ENCODE measurements at places on chromosomes 7 and 10. TPM values are rescaled to one million over a fixed set of nuclear protein-coding genes. Genes with fewer than 3 reads are reported as not detected.

The ARL5B gene
- 16.4 TPM for total RNA-seq

The HGF gene
- total RNA-seq: 4.0 TPM

The GPRIN2 gene
- not detected for total RNA-seq

The LUC7L2 gene
- total RNA-seq: 54.2 TPM

The UNCX gene
- total RNA-seq: not detected

The GATAD1 gene
- 18.0 TPM for total RNA-seq

The NME8 gene
- total RNA-seq: not detected

The ANKRD61 gene
- total RNA-seq: 0.09 TPM

The SFTPA1 gene
- not detected for total RNA-seq

The CCDC3 gene
- 2.2 TPM for total RNA-seq

The HOXA11 gene
- 0.09 TPM for total RNA-seq

The CHN2 gene
- total RNA-seq: under 0.01 TPM

The ABCC2 gene
- total RNA-seq: 1.0 TPM

The EEPD1 gene
- 0.54 TPM for total RNA-seq

The OR9A2 gene
- not detected for total RNA-seq

The CHRM2 gene
- total RNA-seq: not detected

The PKD1L1 gene
- total RNA-seq: 0.90 TPM

The BHLHA15 gene
- 0.09 TPM for total RNA-seq

The RELN gene
- 1.9 TPM for total RNA-seq

The KIF5B gene
- total RNA-seq: 143 TPM

The ZSCAN21 gene
- 6.8 TPM for total RNA-seq

The NUTM2A gene
- 0.19 TPM for total RNA-seq

The GRID1 gene
- total RNA-seq: 0.09 TPM

The KRIT1 gene
- total RNA-seq: 37.2 TPM

The SORBS1 gene
- 0.54 TPM for total RNA-seq

The EGFR gene
- total RNA-seq: 1.5 TPM

The NPC1L1 gene
- not detected for total RNA-seq

The UNC5B gene
- total RNA-seq: 23.7 TPM

The TMEM176A gene
- not detected for total RNA-seq

The HOXA5 gene
- 5.9 TPM for total RNA-seq

The CISD1 gene
- total RNA-seq: 36.2 TPM
